Lower leg skin (tissue), 4 donors: ENCODE measurements at places on chromosomes 3 and 15. TPM values are rescaled to one million over a fixed set of nuclear protein-coding genes. Genes with fewer than 3 reads are reported as not detected.

Gene SLC28A1
- not detected for total RNA-seq

Gene SLC33A1
- total RNA-seq, result 26.3 TPM

Gene STRIT1
- not detected for total RNA-seq

Gene NR1I2
- total RNA-seq, result not detected

Gene RBPMS2
- 1.8 TPM for total RNA-seq

Gene XIRP1
- not detected for total RNA-seq

Gene POC1A
- 4.9 TPM for total RNA-seq
